ENCODE measurements at places on chromosomes 1 and 21.

GRCh38 chr1:99749504-99750347 is 16.7 kb downstream of the FRRS1 start:
- no peak for DNase-seq

DNA sequence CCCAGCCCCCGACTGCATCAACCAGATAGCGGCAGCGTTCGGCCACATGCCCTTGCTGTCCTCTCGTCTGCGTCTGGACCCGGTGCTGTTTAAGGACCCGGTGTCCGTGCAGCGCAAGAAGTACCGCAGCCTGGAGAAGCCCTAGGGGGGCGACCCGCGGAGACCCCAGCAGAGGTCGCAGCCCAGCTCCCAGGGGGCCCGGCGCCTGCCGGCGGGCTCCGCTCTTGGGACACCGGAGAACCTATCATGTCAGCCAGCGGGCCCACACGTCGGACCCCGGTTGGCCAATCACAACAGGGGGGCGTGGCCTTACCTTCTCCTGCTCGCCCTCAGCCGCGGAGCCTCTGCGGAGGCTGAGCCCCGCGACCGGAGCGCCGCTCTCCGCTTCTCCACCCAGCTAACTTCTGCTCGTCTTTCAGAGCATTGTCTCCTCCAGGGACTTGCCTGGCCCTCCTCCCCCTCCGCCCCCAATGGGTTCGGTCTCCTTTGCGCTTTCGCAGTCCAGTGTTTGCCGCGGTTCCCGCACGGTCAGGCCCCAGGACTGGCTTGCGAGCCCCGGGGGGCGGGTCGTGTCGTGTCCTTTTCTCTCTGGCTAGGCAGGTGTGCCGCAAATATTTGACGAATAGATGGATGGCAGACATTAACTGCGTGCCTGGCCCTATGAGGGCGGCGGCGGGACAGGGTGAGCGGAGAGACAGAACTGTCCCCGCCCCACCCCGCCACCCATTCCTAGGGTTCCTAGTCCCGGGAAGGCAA is 10.5 kb downstream of the SLC30A2 start:
- DNase-seq: peak; percentile 91

GRCh38 chr1:9164919-9165318 is 36.0 kb upstream of the GPR157 start:
- no peak for DNase-seq

DNA sequence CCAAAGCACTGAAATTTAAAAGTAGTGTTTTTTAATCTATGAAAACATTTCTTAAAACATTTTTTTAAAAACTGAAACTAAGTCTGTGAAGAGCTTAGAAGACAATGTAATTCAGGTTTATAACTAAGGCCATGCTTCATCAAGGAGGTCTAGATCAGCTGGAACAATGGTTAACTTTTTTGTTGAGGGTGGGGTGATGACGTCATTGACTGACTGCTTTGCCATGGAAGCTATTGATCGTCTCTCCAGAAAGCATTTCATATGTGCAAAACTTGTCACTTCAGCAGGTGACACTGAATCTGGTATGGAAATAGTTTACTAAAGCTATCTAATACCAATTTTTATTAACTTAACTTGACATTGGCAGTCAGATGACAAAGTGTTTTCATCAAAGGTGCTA is 21.0 kb downstream of the RAVER2 start:
- DNase-seq: no peak

DNA sequence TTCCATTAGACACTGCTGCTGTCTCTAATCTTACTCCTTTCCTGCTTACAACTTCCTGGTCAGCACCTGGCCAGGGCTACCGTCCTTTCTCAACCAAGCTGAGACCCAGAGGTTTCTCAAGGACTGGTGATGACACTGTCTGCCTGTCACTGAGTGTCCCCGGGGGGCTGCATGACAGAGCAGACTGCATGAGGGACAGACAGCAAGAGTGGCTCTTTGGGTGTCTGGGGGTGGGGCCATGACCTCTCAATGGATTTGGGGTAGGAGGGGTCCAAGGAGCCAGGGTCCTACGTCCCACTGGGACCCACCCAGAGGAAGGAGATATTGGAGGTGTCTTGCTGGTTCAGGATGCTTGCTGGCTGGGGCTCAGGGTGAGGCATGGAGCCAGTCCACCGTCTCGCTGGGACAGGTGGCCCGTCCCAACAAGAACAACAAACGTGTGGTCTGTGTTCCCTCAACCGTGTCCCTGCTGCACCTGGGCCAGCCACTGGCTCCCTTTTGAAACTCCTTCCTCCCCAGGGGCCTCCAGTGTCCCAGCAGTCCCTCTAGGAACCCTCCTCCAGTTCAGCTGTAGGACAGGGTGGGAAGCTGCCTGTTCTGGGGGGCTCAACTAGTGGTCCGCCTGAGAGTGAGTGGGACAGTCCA is 344.6 kb upstream of the AJAP1 start:
- DNase-seq: peak; percentile 29

GRCh38 chr1:111850109-111850508 is 94.4 kb downstream of the DDX20 start:
- DNase-seq: no peak

GRCh38 chr1:119554183-119554582 is 47.2 kb downstream of the HSD3B1 start:
- peak; percentile 91 for DNase-seq

- DNase-seq: no peak
Measured at GRCh38 chr1:156430303-156430702, 61.3 kb downstream of the RHBG start.

GRCh38 chr21:45192332-45192731 is 95.4 kb downstream of the POFUT2 start:
- no peak for DNase-seq

- peak; percentile 61 for DNase-seq
Measured at GRCh38 chr1:23019863-23020625, 776 bp downstream of the KDM1A start.

DNA sequence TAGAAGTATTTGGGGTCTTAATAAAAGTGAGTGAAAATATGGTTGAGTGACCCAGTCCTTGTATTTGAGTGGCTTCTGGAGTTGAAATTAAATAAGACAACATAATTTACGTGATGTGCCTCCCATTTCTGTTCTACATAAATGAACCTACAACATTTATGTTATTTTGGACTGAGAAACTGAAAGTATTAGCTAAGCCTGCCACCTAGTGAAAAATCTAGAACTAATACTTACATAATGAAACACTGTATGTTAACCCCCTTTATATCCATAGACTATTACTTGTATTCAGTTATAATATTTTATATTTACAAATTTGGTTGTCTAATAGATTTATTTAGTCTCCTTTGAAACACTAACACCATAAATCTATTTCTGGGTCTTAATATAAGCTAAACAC is 298.9 kb downstream of the KCNT2 start:
- DNase-seq: no peak

Measured in DMS79 treated with DMSO at 0.1 percent for 48 hours (cell line).